NCI-H1105 (cell line): ENCODE measurements at places on chromosomes 5 and 9.

- DNase-seq, result no peak
Observed at GRCh38 chr5:87418506-87418905, 5.8 kb upstream of the CCNH start.

- DNase-seq, result no peak
Observed at GRCh38 chr9:131605770-131606590, 60.7 kb downstream of the PRRT1B start.

- no peak for DNase-seq
Observed at GRCh38 chr5:99646011-99646647, 717.3 kb upstream of the CHD1 start.

- no peak for DNase-seq
Observed at GRCh38 chr9:76516871-76517270, 57.9 kb downstream of the GCNT1 start.

GRCh38 chr9:109319626-109320241 is 1.1 kb downstream of the EPB41L4B start:
- DNase-seq, result no peak

DNA sequence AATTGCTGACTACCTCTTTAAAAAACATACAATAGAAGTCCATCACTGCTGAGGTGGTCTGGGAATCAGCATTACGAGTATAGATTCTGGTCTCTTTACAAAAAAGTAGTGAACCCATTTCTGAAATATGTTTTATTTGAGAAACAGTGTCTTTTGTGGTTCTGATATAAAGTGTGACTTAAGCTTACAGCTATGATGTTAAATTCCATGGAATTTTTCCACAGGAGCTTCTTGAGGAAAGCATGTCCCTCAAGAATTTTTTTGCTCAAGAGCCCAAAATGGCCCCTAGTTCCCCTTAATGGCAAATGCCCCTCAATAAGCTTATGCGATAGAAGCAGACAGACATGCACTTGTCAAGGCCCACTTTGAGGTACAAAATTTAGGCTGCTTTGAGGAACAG is 265.7 kb downstream of the FAM170A start:
- no peak for DNase-seq

- DNase-seq, result no peak
Observed at GRCh38 chr9:128247226-128247803, 28.5 kb downstream of the GOLGA2 start.
